ENCODE measurements at places on chromosomes 5 and 9.

GRCh38 chr9:2285416-2286332 is 270.5 kb downstream of the SMARCA2 start:
- DNase-seq = no peak

- no peak for DNase-seq
Measured at GRCh38 chr5:158724521-158725188, 375.1 kb downstream of the EBF1 start.

DNA sequence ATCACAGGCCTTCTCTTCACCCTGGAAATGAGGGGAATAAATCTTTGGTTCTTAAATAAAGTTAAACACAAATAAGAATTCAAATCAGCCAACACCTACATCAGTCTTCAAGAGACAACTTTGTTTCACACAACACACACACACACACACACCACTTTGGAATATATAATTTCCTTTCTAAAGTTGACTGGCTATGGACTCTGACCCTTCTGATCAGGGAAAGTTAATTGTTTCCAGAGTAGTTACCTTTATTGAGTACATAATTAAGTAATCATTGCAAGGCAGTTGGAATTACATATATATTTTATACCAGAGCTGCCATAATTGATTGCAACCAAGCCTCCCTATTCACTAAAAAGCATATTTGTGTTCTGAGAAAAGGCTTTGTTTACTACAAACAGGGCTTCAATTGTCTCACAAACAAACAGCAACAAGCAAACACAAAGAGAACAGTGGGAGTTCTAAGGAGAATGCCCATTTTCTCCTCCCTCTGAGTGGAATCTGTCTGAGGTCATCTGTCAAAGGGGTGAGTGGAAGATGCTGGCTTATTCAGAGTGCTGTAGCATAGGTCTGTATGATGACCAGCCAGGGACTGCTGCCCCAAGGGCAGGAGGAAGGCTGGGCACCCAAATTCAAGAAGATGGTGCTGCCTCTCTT is 136.6 kb downstream of the SEMA6A start:
- no peak for DNase-seq

GRCh38 chr9:79670269-79670961 is 98.7 kb downstream of the TLE4 start:
- no peak for DNase-seq

GRCh38 chr9:16335788-16336580 is 534.5 kb downstream of the BNC2 start:
- DNase-seq = peak; percentile 90

DNA sequence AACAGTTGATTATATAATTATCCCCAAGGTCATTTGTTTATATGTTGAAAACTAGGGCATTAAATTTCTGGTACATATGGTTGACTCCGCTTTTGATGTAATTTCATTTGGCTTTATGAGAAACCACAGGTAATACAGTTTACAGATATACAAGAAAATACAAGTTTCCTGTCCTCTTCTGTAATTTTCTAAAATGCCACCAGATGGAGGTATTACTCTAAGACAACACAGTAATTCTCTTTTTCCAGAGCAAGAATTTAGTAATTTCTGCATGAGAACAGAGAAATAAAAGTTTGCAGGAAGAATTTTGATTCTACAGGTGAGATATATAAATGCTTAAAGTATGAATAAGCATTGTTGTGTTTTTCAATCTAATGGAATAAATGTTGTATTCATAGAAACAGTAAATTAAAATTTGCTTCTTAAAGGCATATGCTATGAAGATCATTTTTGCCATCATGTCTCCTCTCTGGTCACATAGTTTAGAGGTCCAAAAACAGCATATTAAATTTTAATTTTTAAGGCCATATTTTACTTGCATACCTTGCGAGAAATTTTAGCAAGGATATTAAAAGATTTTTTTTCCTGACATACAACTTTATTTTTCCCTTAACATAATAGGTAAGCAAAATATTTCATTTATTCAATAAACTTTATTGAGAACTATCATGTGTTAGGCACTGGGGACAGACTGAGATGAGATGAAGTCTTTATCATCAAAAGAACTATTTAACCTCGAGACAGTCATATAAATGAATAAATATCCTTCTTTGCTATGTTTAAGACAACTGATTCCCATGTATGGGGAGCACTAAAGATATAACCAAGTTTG is 22.7 kb downstream of the CHD1 start:
- DNase-seq = no peak

- no peak for DNase-seq
Measured at GRCh38 chr9:118362596-118362995, 658.4 kb downstream of the TLR4 start.

- no peak for DNase-seq
Measured at GRCh38 chr5:157918811-157919742, 60.1 kb upstream of the CLINT1 start.

GRCh38 chr5:10465726-10466125 is 24.0 kb downstream of the ROPN1L start:
- no peak for DNase-seq

- DNase-seq = no peak
Measured at GRCh38 chr5:144333336-144333920, 162.8 kb downstream of the KCTD16 start.

GRCh38 chr9:96655198-96655851 is at the start of gene PRXL2C:
Gene PRXL2C, minus strand, starts transcription at chr9:96655317. Its CDS starts 36 bp downstream, at chr9:96655281.
- peak; percentile 41 for DNase-seq

- DNase-seq = no peak
Measured at GRCh38 chr5:36089989-36090388, 23.3 kb upstream of the UGT3A2 start.
